ENCODE measurements at places on chromosomes 16 and 17. TPM values are rescaled to one million over a fixed set of nuclear protein-coding genes. Genes with fewer than 3 reads are reported as not detected.

The KRT39 gene
- not detected for total RNA-seq

The TBX4 gene
- total RNA-seq, result 5.0 TPM

The RNU2-1 gene
- not detected for total RNA-seq

The ABCA9 gene
- 5.6 TPM for total RNA-seq

The CLEC3A gene
- total RNA-seq, result 5.5 TPM

The RCVRN gene
- total RNA-seq, result not detected

The MAPT gene
- total RNA-seq, result 14.7 TPM

The CPHXL2 gene
- not detected for total RNA-seq

The NAGS gene
- total RNA-seq, result 3.1 TPM

The GPR139 gene
- not detected for total RNA-seq

The TMEM88 gene
- 15.7 TPM for total RNA-seq

The AGRP gene
- total RNA-seq, result 1.5 TPM

The MMP25 gene
- total RNA-seq, result 0.74 TPM

The SRP68 gene
- 51.2 TPM for total RNA-seq

The TTYH2 gene
- total RNA-seq, result 7.7 TPM

GRCh38 chr17:6577686-6578263, 21.4 kb upstream of the PITPNM3 start:
- H3K27ac ChIP-seq, result no peak overlapping the region
- no peaks in the 10 kb centered on the region for H3K36me3 ChIP-seq
- no peaks in the 10 kb centered on the region for H3K27me3 ChIP-seq
- H3K4me3 ChIP-seq, result no peak overlapping the region
- H3K4me1 ChIP-seq, result no peaks in the 10 kb centered on the region
- no peak for DNase-seq

GRCh38 chr17:9833922-9834321, 8.2 kb downstream of the GLP2R start:
- no peaks in the 10 kb centered on the region for H3K27me3 ChIP-seq
- DNase-seq, result no peak

- no peaks in the 10 kb centered on the region for H3K36me3 ChIP-seq
- H3K27me3 ChIP-seq, result no peaks in the 10 kb centered on the region
- H3K27ac ChIP-seq, result no peak overlapping the region
- no peak for DNase-seq
- no peaks in the 10 kb centered on the region for H3K4me1 ChIP-seq
- no peak overlapping the region for H3K4me3 ChIP-seq
Observed at GRCh38 chr16:55482056-55482455, 3.1 kb downstream of the MMP2 start.

DNA sequence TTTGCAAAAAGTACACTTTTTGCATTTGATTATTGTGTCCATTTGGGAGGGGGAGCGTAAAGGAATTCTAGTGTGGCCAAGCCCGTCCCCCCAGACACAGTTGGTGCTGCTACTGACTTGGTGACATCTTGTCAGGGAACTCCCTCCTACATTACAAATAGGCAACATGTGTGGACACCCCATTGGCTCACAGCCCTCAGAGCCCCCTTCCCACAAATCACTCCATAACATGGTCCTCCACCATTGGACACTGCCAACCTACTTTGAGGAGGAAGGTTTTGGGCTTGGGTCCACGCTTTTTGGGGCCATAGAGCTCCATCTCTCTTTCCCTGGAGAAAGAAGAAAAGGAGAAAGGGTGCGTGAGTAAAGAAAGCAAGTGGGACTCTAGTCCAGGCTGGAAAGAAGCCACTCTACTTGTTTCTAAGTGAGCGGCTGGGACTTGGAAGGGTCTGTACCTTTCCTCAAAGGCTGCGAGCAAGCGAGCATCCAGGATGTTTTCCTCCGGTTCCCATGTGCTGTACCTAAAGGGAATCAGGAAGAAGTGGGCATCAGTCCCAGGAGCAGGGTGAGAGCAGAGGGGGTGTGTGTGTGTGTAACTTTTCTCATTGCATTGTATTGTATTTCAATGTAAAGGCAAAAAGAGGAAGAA, 958 bp downstream of the CBX8 start:
- no peak for DNase-seq
- peaks cover 8% of the 10 kb centered on the region for H3K4me1 ChIP-seq
- H3K27me3 ChIP-seq, result peaks cover 42% of the 10 kb centered on the region
- no peaks in the 10 kb centered on the region for H3K36me3 ChIP-seq

DNA sequence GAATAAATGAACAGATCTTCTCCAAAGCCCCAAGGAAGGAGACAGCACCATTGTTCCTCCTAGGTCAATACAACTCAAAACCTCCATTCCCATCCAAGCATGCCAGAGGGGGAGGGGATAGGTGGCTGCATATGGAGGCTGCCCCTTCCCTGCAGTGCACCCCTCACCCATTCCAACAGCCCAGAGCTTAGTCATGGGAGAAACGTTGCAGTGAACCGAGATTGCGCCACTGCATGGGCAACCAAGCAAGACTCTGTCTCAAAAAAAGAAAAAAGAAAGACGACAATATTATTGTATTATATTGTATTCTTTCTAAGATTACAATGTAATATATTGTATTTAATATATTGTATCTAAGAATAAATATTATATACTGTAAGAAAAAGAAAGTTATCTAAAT, 36.4 kb upstream of the CD300E start:
- no peaks in the 10 kb centered on the region for H3K4me1 ChIP-seq
- no peak for DNase-seq
- H3K27me3 ChIP-seq, result no peaks in the 10 kb centered on the region
- H3K4me3 ChIP-seq, result no peak overlapping the region
- no peaks in the 10 kb centered on the region for H3K36me3 ChIP-seq

- no peaks in the 10 kb centered on the region for H3K4me1 ChIP-seq
- no peak overlapping the region for H3K4me3 ChIP-seq
- no peaks in the 10 kb centered on the region for H3K36me3 ChIP-seq
- peaks cover 16% of the 10 kb centered on the region for H3K27me3 ChIP-seq
- no peak for DNase-seq
Observed at GRCh38 chr16:89001117-89002027, 24.4 kb upstream of the CBFA2T3 start.

DNA sequence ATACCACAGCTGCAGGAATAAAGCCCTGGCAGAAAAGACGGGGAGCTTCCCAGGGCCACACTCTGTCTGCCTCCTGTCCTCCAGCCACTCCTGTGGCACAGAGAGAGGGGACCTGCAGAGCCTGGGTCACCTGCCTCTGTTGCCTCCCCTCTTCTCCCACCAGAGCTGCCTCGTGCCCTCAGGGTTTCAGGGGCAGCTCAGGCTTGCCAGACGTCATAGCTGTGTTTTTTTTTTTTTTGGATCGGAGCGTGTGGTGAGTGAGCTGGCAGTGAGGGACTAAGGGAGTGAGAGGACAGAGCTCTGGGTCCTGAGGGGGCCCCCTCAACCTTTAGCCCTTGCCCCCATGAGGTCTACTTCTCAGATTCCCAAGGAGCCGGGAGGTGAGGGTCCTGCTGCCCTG, 2.1 kb downstream of the PIK3R6 start:
- no peak overlapping the region for H3K27ac ChIP-seq
- H3K4me3 ChIP-seq, result no peak overlapping the region

GRCh38 chr16:60755907-60756306, 1280.3 kb downstream of the CDH8 start:
- H3K27me3 ChIP-seq, result no peaks in the 10 kb centered on the region
- no peak overlapping the region for H3K4me3 ChIP-seq
- no peaks in the 10 kb centered on the region for H3K4me1 ChIP-seq
- H3K27ac ChIP-seq, result no peak overlapping the region
- H3K36me3 ChIP-seq, result no peaks in the 10 kb centered on the region

GRCh38 chr16:84614968-84615813, 2.7 kb downstream of the COTL1 start:
- no peak overlapping the region for H3K4me3 ChIP-seq
- H3K27me3 ChIP-seq, result no peaks in the 10 kb centered on the region
- no peak overlapping the region for H3K27ac ChIP-seq
- H3K4me1 ChIP-seq, result peaks cover 9% of the 10 kb centered on the region
- no peaks in the 10 kb centered on the region for H3K36me3 ChIP-seq

- H3K36me3 ChIP-seq, result no peaks in the 10 kb centered on the region
- H3K27ac ChIP-seq, result peak overlapping the region; percentile 19
- H3K4me3 ChIP-seq, result no peak overlapping the region
- DNase-seq, result no peak
- H3K4me1 ChIP-seq, result no peaks in the 10 kb centered on the region
Observed at GRCh38 chr17:67605256-67605912, 112.4 kb upstream of the NOL11 start.

GRCh38 chr16:4401510-4401909, 14.9 kb downstream of the CORO7 start:
- H3K4me3 ChIP-seq, result no peak overlapping the region
- no peaks in the 10 kb centered on the region for H3K4me1 ChIP-seq
- H3K27me3 ChIP-seq, result no peaks in the 10 kb centered on the region
- no peaks in the 10 kb centered on the region for H3K36me3 ChIP-seq
- DNase-seq, result no peak
- H3K27ac ChIP-seq, result no peak overlapping the region

GRCh38 chr16:56814537-56815432, 50.2 kb upstream of the SLC12A3 start:
- no peak for DNase-seq
- H3K4me3 ChIP-seq, result no peak overlapping the region
- H3K27ac ChIP-seq, result no peak overlapping the region
- no peaks in the 10 kb centered on the region for H3K27me3 ChIP-seq
- H3K36me3 ChIP-seq, result no peaks in the 10 kb centered on the region

- no peaks in the 10 kb centered on the region for H3K4me1 ChIP-seq
- no peak overlapping the region for H3K4me3 ChIP-seq
- H3K27ac ChIP-seq, result no peak overlapping the region
Observed at GRCh38 chr16:66378741-66379570, 12.5 kb downstream of the CDH5 start.

GRCh38 chr16:492211-492875, 35.2 kb upstream of the CAPN15 start:
- no peak overlapping the region for H3K27ac ChIP-seq
- no peak overlapping the region for H3K4me3 ChIP-seq
- H3K4me1 ChIP-seq, result no peaks in the 10 kb centered on the region

DNA sequence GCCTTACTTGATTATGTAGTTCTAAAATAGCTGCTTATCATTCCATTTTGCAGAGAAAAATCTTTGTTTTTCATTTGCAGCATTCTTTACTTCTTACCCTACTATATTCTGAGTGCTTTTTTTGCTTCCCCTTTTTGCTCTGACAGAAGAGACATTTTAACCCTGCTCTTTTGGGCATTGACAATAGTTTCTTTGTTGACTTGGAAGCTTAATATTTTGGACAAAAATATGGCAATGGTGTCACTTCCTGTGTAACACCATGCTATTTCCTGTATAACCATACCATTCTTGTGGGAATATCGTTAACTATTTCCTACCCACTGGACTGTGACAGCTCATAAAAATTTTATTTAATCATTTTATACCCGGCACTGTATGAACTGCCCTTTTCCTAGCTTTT, 747.1 kb downstream of the CDH8 start:
- no peak overlapping the region for H3K27ac ChIP-seq
- no peaks in the 10 kb centered on the region for H3K27me3 ChIP-seq
- no peak for DNase-seq
- no peaks in the 10 kb centered on the region for H3K36me3 ChIP-seq
- H3K4me3 ChIP-seq, result no peak overlapping the region

DNA sequence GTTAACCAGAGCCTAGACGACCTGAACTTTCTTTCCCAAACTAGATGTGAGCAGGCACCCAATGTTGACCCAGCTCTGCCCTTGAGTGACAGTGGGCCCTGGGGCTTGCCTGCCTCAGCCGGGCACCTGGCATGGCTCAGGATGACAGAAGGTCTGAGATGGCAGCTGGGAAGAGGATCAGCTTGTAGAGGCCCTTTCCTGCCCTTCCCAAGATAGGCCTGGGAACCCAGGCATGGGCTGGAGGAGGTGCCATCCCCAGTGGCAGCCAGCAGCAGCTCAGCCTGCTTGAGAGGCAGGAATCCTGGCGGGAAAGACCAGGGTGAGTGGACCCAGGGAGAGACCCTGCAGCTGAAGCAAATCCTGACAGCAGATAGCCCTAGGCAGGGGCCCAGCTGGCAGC, 59.1 kb downstream of the PIPOX start:
- H3K27me3 ChIP-seq, result no peaks in the 10 kb centered on the region
- no peak overlapping the region for H3K4me3 ChIP-seq
- no peak overlapping the region for H3K27ac ChIP-seq
- DNase-seq, result no peak
- H3K4me1 ChIP-seq, result no peaks in the 10 kb centered on the region
- H3K36me3 ChIP-seq, result peaks cover 13% of the 10 kb centered on the region

- DNase-seq, result no peak
- peaks cover 15% of the 10 kb centered on the region for H3K4me1 ChIP-seq
- no peaks in the 10 kb centered on the region for H3K27me3 ChIP-seq
- H3K27ac ChIP-seq, result no peak overlapping the region
Observed at GRCh38 chr17:64154313-64154695, 24.4 kb upstream of the ERN1 start.

DNA sequence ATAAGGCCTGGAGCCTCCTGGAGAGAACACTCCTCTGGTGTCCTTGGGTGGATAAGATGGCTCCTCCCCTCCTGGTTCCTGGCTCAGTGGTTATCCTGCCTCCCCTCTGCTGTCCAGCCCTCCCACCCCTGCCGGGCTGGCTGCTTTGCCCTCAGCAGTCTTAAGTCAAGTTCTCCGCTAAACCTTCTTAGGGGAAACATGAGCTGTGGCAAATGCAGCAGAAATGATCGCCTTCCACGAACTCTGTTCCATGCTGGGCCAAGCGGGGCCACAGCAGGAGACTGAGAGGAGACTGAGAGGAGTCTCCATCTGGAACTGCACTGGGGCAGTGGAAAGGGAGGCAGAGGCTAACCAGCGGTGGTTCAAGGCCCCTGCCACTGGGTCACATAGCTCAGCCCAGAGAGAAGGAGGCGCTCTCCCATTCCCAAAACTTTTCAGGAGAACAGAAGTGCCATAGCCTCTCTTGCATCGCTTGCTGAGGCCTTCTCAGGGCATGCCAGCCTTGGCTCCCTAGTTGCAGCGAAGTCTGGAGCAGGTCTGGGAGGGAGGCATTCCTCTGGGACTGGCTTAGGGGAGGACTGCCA, 26.9 kb downstream of the TNS4 start:
- DNase-seq, result no peak
- no peak overlapping the region for H3K27ac ChIP-seq
- no peaks in the 10 kb centered on the region for H3K4me1 ChIP-seq
- H3K27me3 ChIP-seq, result no peaks in the 10 kb centered on the region

GRCh38 chr17:48589831-48590606, at the start of gene HOXB3:
Gene HOXB3, minus strand, starts transcription at chr17:48590241. Its CDS starts 37,767 bp downstream, at chr17:48552474.
- H3K4me1 ChIP-seq, result peaks cover 4% of the 10 kb centered on the region
- peaks cover 34% of the 10 kb centered on the region for H3K27me3 ChIP-seq
- H3K4me3 ChIP-seq, result no peak within 1 kb of the TSS

DNA sequence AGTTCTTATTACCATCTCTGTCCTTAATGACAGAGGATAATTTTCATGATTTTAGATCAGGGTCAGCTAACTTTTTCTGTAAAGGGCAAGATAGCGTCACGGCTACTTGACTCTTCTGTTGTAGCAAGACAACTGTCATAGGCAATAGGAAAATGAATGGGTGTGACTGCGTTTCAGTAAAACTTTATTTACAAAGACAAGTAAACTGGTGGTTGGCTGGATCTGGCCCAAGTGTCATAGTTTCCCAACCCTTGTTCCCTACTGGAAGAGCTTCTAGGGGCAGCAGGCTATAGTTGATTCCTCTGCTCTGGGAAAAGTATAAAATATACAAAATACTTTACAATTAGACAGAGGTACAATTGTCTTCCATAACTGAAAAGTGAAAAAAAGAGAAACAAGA, 50.6 kb upstream of the VPS4A start:
- peaks cover 5% of the 10 kb centered on the region for H3K4me1 ChIP-seq
- no peak overlapping the region for H3K4me3 ChIP-seq
- H3K27ac ChIP-seq, result peak overlapping the region; percentile 1
- no peaks in the 10 kb centered on the region for H3K36me3 ChIP-seq

- no peak overlapping the region for H3K4me3 ChIP-seq
- no peak for DNase-seq
- no peaks in the 10 kb centered on the region for H3K4me1 ChIP-seq
- no peak overlapping the region for H3K27ac ChIP-seq
- peaks cover 4% of the 10 kb centered on the region for H3K27me3 ChIP-seq
Observed at GRCh38 chr17:27802033-27802432, 1.7 kb upstream of the NOS2 start.

Measured in prostate gland (tissue), 2 donors.